GM23338 (cell line): ENCODE measurements at places on chromosomes 5 and 9. TPM values are rescaled to one million over a fixed set of nuclear protein-coding genes. Genes with fewer than 3 reads are reported as not detected.

COL15A1 gene
- total RNA-seq = 0.17 and 0.50 TPM in 2 replicates

GRCh38 chr9:94002316-94003140, 47.4 kb upstream of the BARX1 start:
- H3K36me3 ChIP-seq = no peaks in the 10 kb centered on the region
- no peak overlapping the region for H3K4me3 ChIP-seq
- DNase-seq = peak; percentile 86
- H3K27me3 ChIP-seq = no peaks in the 10 kb centered on the region
- no peaks in the 10 kb centered on the region for H3K4me1 ChIP-seq

GRCh38 chr5:116370149-116370548, 204.5 kb downstream of the SEMA6A start:
- no peak overlapping the region for H3K27ac ChIP-seq
- no peak for DNase-seq
- H3K27me3 ChIP-seq = no peaks in the 10 kb centered on the region
- peaks cover 9% of the 10 kb centered on the region; the same call in 1 of the 2 replicates for H3K4me1 ChIP-seq

GRCh38 chr5:138065102-138065501, 18.7 kb upstream of the WNT8A start:
- no peak overlapping the region for H3K27ac ChIP-seq
- no peaks in the 10 kb centered on the region for H3K4me1 ChIP-seq
- no peaks in the 10 kb centered on the region for H3K36me3 ChIP-seq
- H3K4me3 ChIP-seq = no peak overlapping the region
- DNase-seq = peak; percentile 77

PCDHGA6 gene
- total RNA-seq = 4.5 and 4.8 TPM in 2 replicates

LRRC14B gene
- total RNA-seq = not detected in 2 replicates
